ENCODE measurements at places on chromosomes 13 and 19. TPM values are rescaled to one million over a fixed set of nuclear protein-coding genes. Genes with fewer than 3 reads are reported as not detected.

The CYP2B6 gene
- total RNA-seq: not detected

The ENOX1 gene
- not detected for total RNA-seq

The SMIM7 gene
- total RNA-seq: 44.3 TPM

The FFAR1 gene
- not detected for total RNA-seq

The ERFL gene
- 7.7 TPM for total RNA-seq

The PRSS57 gene
- not detected for total RNA-seq

The ZNF229 gene
- 0.19 TPM for total RNA-seq

The CAPN12 gene
- 2.0 TPM for total RNA-seq

DNA sequence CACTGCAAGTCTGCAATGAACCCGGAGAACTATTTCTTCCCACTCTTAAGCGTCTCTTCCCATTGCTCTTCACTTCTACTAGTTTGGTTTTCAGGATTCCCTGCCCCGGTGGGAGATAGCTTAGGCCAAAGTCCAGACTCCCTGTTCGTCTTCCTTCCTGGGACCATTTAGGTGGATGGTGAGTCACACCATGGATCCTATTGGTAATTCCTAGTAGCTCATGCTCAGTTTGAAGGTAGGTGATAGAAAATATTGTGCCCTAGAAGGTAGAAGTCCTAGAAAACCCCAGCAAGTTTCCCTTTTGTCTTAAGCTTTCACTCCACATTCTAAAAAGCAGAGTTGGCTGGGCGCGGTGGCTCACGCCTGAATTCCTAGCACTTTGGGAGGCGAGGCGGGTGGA, 13.8 kb downstream of the CHAF1A start:
- no peaks in the 10 kb centered on the region for H3K4me1 ChIP-seq
- H3K27ac ChIP-seq: no peak overlapping the region
- DNase-seq: no peak

- no peak for DNase-seq
- peaks cover 39% of the 10 kb centered on the region for H3K4me1 ChIP-seq
- no peak overlapping the region for H3K4me3 ChIP-seq
- peaks cover 36% of the 10 kb centered on the region for H3K36me3 ChIP-seq
- no peak overlapping the region for H3K27ac ChIP-seq
- H3K27me3 ChIP-seq: no peaks in the 10 kb centered on the region
Observed at GRCh38 chr19:21022996-21023395, 2.5 kb downstream of the ZNF430 start.

GRCh38 chr19:12990853-12991252, 4.4 kb upstream of the NFIX start:
- H3K36me3 ChIP-seq: no peaks in the 10 kb centered on the region
- peaks cover 7% of the 10 kb centered on the region for H3K4me1 ChIP-seq
- no peak for DNase-seq
- H3K27me3 ChIP-seq: peaks cover 2% of the 10 kb centered on the region

DNA sequence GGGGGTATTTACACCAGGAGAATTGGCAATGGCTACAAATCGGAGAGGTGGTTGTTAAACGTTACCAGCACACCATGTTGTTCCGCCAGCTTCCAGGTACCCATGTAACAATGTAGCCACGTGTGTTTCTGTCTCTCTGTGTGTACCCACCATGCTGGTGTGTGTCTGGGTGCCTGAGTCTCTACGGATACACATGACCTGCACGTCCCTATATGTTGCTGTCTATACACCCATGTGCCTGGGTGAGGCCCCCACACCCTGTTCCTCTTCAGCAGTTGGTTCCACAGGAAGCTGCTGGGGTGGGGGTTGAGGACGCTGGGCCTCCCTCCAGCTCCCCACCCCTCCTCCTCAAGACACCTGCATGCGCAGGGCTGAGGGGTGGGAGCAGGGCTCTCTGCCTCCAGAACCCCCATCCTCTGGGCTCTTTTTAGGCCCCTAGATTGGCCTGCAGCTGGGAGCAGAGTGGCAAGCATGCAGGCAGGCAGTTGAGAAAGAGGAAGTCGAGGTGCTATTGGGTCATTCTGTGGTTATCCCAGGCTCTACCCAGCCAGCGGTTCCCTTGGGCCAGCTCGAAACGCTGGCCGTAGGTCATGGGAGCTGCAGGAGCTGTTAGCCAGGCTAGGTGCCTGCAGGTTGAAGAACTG, at the start of gene ARHGEF18:
Gene ARHGEF18 (plus strand): TSS at position 351 of the 644 bp plus-strand sequence. CDS start 13,954 bp downstream, outside the sequence.
- H3K36me3 ChIP-seq: peaks cover 15% of the 10 kb centered on the region
- H3K4me3 ChIP-seq: peak within 1 kb of the TSS; percentile 84
- peaks cover 78% of the 10 kb centered on the region for H3K4me1 ChIP-seq
- peak within 1 kb of the TSS; percentile 74 for H3K27ac ChIP-seq

- H3K27ac ChIP-seq: no peak overlapping the region
- H3K4me1 ChIP-seq: peaks cover 58% of the 10 kb centered on the region
- H3K27me3 ChIP-seq: no peaks in the 10 kb centered on the region
- no peak overlapping the region for H3K4me3 ChIP-seq
Observed at GRCh38 chr19:575527-576506, 3.4 kb downstream of the BSG start.

DNA sequence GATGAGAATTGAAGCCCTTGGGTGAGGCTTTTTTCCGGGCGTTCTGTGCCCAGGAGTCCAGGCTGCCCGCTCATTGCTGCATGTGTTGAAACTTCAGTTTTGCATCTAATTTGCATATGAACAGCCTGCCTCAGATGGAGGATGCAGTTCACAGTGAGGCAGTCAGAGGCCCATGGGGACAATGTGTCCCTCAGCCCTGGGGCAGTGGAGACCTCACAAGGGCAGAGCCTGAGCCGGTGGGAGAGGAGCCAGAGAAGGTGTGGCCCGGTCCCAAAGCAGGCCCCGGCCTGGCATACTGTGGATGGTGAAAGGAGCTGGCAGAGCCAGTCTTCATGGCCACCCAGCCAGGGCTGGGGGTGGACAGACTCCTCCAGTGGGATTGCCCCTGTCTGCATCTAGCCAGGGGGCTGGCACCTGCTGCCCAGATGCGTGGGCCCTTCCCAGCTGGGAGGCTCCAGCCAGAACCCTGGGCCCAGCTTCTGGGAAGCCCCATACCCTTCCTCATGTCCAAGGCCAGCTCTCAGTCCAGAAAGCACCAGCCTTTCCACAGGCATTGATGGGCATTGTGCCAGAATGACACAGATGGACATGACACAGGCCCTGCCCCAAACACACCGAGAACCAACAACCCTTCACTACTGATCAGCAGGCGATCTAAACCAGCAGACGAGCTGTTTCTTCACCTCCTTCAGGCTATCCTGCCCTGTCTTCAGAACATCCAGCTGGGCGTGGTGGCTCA, 32.9 kb upstream of the KCTD15 start:
- H3K27ac ChIP-seq: no peak overlapping the region
- H3K4me3 ChIP-seq: no peak overlapping the region
- no peak for DNase-seq
- no peaks in the 10 kb centered on the region for H3K36me3 ChIP-seq
- H3K4me1 ChIP-seq: no peaks in the 10 kb centered on the region
- H3K27me3 ChIP-seq: no peaks in the 10 kb centered on the region

GRCh38 chr19:2475018-2475701, 767 bp upstream of the GADD45B start:
- H3K36me3 ChIP-seq: peaks cover 8% of the 10 kb centered on the region
- H3K4me1 ChIP-seq: peaks cover 45% of the 10 kb centered on the region
- H3K27ac ChIP-seq: peak overlapping the region; percentile 70
- no peaks in the 10 kb centered on the region for H3K27me3 ChIP-seq
- DNase-seq: peak; percentile 29
- H3K4me3 ChIP-seq: peak overlapping the region; percentile 86

- H3K27me3 ChIP-seq: peaks cover 14% of the 10 kb centered on the region
- no peak for DNase-seq
- H3K27ac ChIP-seq: no peak overlapping the region
Observed at GRCh38 chr19:595326-596262, 5.9 kb downstream of the HCN2 start.

- H3K4me3 ChIP-seq: no peak overlapping the region
- H3K4me1 ChIP-seq: no peaks in the 10 kb centered on the region
- H3K27me3 ChIP-seq: no peaks in the 10 kb centered on the region
- H3K36me3 ChIP-seq: no peaks in the 10 kb centered on the region
- no peak overlapping the region for H3K27ac ChIP-seq
Observed at GRCh38 chr13:105890509-105890908, 645.0 kb downstream of the EFNB2 start.

DNA sequence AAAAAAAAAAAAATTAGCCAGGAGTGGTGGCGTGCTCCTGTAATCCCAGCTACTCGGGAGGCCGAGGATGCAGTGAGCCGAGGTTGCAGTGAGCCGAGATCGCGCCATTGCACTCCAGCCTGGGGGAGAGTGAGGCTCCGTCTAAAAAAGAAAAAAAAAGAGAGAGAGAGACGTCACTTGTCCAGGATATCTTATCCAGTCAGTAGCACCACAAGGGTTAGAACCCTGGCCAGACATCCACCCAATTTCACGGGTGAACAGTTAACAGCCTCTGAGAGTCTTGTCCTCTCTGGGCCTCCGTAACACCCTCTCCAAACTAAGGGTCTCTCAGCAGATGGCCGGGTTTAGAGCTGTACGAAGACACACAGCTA, 917 bp upstream of the CLPTM1 start:
- H3K27me3 ChIP-seq: no peaks in the 10 kb centered on the region
- no peak for DNase-seq
- H3K4me1 ChIP-seq: peaks cover 52% of the 10 kb centered on the region
- H3K36me3 ChIP-seq: peaks cover 11% of the 10 kb centered on the region
- peak overlapping the region; percentile 93 for H3K27ac ChIP-seq
- peak overlapping the region; percentile 91 for H3K4me3 ChIP-seq

- no peak overlapping the region for H3K27ac ChIP-seq
- H3K4me1 ChIP-seq: no peaks in the 10 kb centered on the region
- no peak overlapping the region for H3K4me3 ChIP-seq
- H3K36me3 ChIP-seq: peaks cover 23% of the 10 kb centered on the region
- no peak for DNase-seq
- no peaks in the 10 kb centered on the region for H3K27me3 ChIP-seq
Observed at GRCh38 chr13:113528101-113528812, 37.7 kb upstream of the DCUN1D2 start.

- H3K36me3 ChIP-seq: no peaks in the 10 kb centered on the region
- no peak for DNase-seq
- peaks cover 21% of the 10 kb centered on the region for H3K4me1 ChIP-seq
- H3K27me3 ChIP-seq: peaks cover 28% of the 10 kb centered on the region
- H3K27ac ChIP-seq: no peak within 1 kb of the TSS
Observed at GRCh38 chr19:41192574-41193429, at the start of gene CYP2S1. Gene CYP2S1 (plus strand): TSS chr19:41193219. CDS start chr19:41193265, 46 bp downstream.

DNA sequence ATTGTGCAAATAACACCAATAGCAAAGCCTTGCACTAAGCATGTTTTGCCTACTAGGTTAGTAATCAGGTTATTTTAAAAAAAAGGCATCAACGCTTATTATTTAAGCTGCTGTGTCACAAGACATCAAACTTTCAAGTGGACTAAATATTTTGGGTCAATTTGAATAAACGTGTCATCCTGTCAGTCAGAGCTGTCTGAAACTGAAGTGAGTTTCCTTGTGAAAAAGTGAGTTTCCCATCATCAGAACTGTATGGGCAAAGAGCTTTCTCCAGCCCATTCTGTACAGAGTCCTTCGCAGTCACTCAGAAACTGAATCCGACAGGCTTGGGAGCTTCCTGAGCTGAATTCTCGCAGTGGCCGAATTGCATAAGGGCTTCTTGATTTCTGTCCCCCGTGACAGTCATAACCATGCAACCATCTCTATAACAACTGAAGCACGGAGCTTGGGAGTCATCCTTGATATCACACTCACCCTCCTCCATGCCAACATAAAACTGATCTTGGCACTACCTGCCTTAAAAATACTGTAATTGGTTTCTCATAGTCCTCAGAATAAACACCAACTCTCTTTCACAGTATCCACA, 139.8 kb downstream of the MIPEP start:
- H3K4me3 ChIP-seq: no peak overlapping the region
- H3K27ac ChIP-seq: no peak overlapping the region
- peaks cover 7% of the 10 kb centered on the region for H3K4me1 ChIP-seq
- H3K27me3 ChIP-seq: no peaks in the 10 kb centered on the region
- H3K36me3 ChIP-seq: no peaks in the 10 kb centered on the region

GRCh38 chr13:89393758-89394304, 1722.7 kb downstream of the SLITRK5 start:
- no peak overlapping the region for H3K27ac ChIP-seq
- H3K4me1 ChIP-seq: no peaks in the 10 kb centered on the region
- H3K27me3 ChIP-seq: no peaks in the 10 kb centered on the region
- H3K4me3 ChIP-seq: no peak overlapping the region
- DNase-seq: no peak

DNA sequence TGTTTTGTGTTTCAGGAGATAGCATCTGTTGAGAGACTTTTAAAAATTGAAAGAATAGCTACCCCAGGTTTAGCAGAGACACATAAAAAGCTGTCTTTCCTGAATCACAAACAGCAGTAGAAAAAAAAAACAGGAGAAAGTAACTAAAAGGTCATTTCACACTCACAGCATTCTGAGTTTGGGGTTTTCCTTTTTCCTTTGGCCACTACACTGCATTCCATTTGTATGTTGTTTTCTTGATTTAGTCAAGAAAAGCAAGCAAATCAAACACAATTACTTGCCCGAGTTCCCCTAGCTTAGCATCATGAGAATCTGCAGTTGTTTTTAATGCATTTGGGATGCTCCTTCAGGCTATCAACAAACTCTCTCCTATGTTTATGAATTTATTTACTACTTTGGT, 161.0 kb downstream of the KCTD12 start:
- no peaks in the 10 kb centered on the region for H3K27me3 ChIP-seq
- no peak overlapping the region for H3K4me3 ChIP-seq
- no peaks in the 10 kb centered on the region for H3K36me3 ChIP-seq
- H3K27ac ChIP-seq: no peak overlapping the region
- peaks cover 7% of the 10 kb centered on the region for H3K4me1 ChIP-seq

- DNase-seq: peak; percentile 70
- peaks cover 18% of the 10 kb centered on the region for H3K27me3 ChIP-seq
- H3K4me1 ChIP-seq: peaks cover 30% of the 10 kb centered on the region
- H3K36me3 ChIP-seq: peaks cover 29% of the 10 kb centered on the region
Observed at GRCh38 chr19:45790942-45791341, 1.7 kb downstream of the DMWD start.

- H3K27ac ChIP-seq: no peak overlapping the region
- H3K4me1 ChIP-seq: peaks cover 23% of the 10 kb centered on the region
- peak overlapping the region; percentile 98 for H3K4me3 ChIP-seq
- DNase-seq: no peak
- no peaks in the 10 kb centered on the region for H3K27me3 ChIP-seq
Observed at GRCh38 chr19:12695997-12696365, 450 bp downstream of the FBXW9 start.

- H3K36me3 ChIP-seq: peaks cover 31% of the 10 kb centered on the region
- H3K27me3 ChIP-seq: no peaks in the 10 kb centered on the region
- peaks cover 30% of the 10 kb centered on the region for H3K4me1 ChIP-seq
- DNase-seq: peak; percentile 40
Observed at GRCh38 chr13:48234566-48235340, 1.7 kb downstream of the ITM2B start.

- no peaks in the 10 kb centered on the region for H3K4me1 ChIP-seq
- H3K4me3 ChIP-seq: no peak overlapping the region
- no peaks in the 10 kb centered on the region for H3K36me3 ChIP-seq
- no peak overlapping the region for H3K27ac ChIP-seq
- DNase-seq: no peak
Observed at GRCh38 chr13:28725046-28725610, 6.4 kb upstream of the SLC46A3 start.

- no peak overlapping the region for H3K27ac ChIP-seq
- no peaks in the 10 kb centered on the region for H3K36me3 ChIP-seq
- peaks cover 4% of the 10 kb centered on the region for H3K27me3 ChIP-seq
- no peaks in the 10 kb centered on the region for H3K4me1 ChIP-seq
- no peak overlapping the region for H3K4me3 ChIP-seq
- no peak for DNase-seq
Observed at GRCh38 chr19:48770266-48770665, 14.9 kb downstream of the FGF21 start.

Data from CD4-positive, alpha-beta T cell (primary cell).